ENCODE measurements at places on chromosomes 1 and 21.

- no peak for DNase-seq
These were observed 124.7 kb downstream of the RYR2 start for GRCh38 chr1:237166593-237167101.

DNA sequence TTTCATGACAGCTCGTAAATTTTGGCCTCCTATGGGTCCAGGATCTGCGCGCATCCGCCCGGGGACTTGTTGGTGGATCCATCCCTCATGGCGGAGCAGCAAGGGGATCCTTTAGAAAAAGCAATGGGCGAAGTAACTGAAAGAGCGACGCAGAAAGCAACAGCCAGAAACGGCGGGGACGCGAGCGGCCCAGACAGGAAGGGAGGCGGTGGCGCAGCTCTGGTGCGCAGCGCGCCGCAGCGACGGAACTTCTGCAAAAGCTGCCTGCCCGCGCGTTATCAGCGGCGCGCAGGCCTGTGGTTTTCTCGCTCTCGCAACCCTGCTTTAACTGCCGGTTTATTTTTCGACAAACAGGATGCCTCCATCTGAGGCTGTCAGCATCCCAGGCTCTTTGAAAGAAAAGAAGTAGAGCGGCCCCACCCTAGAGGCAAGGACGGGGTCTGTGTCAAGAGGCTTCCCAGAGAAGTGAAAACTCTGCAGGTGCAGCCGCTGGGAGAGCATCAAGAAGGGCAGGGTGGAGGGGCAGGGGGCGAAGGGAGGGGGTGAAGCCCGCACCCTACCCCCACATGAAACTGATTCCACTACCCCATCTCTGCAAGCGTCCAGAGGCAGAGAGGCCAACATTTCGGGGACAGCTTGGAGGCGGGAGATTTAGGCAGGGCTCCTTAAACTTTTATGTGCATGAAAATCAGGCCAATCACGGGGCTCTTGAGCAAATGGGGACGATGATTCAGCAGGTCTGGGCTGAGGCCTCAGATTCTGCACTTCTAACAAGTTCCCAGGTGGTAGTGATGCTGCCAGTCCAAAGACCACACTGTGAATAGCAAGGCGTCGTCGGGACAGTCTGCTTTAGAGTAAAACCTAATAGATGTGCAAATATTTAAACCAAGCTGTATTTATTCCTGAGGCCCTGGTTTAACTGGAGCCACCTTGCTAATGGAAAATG, 22.2 kb downstream of the RUNX1 start:
- peak; percentile 68 for DNase-seq

DNA sequence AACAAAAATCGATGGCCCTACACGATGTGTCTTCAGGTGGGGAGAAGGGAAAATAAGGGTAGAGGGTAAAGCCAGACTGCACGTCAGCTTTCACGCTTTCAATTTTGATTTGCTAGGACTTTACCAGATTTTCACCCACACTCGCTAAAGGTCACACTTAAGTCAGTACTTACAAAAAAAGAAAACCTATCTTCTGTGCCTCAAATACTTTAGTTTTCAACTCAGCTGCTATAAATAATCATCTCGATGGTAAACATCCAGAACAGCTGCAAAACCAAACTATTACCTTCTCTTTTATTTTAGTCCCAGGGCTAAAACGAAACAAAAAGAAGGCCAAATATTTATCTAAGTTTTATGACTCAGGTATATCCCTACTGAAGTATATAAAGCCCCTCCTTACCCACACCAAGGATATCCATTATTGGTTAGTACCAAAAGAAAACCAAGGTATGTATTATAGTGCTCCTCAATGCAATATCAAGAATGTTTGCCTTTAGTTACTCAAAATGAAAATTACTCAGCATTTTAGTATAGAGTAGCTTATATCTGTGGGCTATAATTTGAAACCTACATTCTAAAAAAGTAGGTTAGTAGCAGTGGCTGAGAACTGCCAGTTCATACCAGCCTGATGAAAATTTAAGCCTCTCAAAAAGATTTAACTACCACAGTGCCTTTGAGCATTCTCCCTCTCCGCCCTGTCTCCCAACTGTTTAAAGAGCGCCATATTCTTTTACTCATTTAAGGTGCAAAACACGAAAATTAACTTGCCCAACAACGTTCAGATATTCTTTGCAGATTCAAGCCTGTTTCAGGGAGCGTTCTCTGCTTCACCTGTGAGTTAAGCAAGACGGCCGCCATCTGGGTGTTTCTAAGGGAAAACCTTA, 1.5 kb downstream of the CSDE1 start:
- no peak for DNase-seq

DNA sequence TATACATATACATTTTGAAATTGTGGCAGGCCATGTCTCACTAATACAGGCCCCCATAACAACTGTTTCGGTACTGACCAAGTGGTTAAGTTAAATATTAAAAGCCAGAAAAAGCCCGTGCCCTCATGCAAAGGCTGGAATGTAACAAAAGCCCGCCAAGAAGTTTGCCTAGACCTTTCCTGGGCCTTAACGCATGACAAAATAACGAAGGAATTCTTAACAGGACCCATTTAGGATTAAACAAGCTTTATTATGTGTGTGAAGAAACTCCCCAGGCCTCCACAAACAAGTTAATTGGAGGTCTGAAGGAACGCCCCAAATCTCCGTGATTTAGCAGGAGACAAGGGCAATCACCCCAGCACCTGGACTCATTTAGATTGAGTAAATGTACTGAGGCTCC, 42.4 kb downstream of the TNFSF4 start:
- DNase-seq, result no peak

DNA sequence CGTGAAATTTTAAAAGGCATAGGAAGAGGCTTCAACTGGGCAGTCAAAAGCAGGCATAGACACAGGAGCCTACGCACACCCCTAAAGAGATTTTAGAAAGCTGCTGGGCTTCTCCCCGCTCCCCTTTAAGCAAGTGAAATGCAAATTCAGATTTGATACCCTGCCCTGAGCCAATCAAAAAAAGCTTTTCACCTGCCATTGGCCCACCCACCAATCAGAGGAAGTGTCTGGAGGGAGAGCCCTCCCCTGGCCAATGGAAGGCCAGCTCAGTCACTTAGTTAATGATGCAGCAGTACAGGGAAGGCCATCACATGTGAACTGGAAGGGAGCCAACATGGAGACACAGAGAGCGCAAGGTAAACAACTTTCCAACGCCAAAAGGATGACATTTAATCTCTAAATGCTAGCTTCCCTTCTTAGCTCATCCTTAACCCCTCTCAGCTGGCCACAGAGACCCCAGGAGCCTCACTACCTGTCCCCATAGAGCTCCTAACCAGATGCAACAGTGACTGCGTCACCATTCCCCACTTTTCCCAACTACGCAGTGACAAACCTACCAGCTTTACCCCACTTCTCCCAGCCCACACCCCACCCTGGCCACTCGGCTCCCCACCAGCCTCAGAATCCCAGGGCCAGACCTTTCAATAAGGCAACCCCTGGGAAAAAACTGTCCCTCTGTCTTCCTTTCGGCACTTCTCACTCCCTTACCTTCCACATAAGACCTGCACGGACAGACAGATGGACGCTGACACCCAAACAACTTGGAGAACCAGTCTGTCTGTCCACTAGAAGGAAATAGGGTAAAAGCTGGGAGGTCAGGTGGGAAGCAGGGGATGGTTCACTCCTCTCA, 71.0 kb downstream of the CD46 start:
- no peak for DNase-seq

GRCh38 chr1:109980324-109981003, 4.1 kb upstream of the AHCYL1 start:
- DNase-seq, result no peak

DNA sequence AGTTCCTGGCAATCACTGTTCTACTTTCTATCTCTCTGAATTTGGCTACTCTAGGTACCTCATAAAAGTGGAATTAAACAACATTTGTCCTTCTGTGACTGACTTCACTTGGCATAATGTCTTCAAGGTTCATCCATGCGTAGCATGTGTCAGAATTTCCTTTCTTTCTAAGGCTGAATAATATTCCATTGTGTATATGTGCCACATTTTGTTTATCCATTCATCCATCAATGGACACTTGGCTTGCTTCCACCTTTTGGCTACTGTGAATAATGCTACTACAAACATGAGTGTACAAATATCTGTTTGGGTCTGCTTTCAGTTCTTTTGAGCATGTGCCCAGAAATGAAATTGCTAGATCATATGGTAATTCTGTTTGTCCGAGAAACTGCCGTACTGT, 14.7 kb downstream of the CACHD1 start:
- DNase-seq, result no peak

DNA sequence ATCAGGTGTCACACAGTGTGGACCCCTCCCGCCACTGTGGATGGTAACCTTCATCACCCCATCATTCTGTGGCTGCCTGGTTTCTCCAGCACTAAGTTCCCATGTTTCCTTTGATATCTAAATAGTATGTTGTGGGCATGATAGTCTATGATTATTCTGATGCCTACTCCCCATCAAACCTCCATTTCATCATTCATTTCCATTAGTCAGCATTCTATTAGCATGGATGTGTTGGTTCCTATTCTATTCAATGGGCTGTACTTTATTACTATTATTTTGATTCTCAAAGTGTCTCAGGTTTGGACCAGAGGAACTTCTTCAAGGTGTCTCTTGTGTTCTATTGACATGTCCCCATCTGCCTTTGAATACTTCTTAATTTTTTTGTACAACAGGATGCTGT, 112.0 kb downstream of the DISC1 start:
- no peak for DNase-seq

GRCh38 chr1:19199329-19199968, 10.6 kb downstream of the UBR4 start:
- DNase-seq, result no peak

- no peak for DNase-seq
These were observed 130.4 kb upstream of the ADGRL2 start for GRCh38 chr1:81670286-81670685.

- peak; percentile 83 for DNase-seq
These were observed 1.6 kb downstream of the KCNE1 start for GRCh38 chr21:34510148-34511142.

DNA sequence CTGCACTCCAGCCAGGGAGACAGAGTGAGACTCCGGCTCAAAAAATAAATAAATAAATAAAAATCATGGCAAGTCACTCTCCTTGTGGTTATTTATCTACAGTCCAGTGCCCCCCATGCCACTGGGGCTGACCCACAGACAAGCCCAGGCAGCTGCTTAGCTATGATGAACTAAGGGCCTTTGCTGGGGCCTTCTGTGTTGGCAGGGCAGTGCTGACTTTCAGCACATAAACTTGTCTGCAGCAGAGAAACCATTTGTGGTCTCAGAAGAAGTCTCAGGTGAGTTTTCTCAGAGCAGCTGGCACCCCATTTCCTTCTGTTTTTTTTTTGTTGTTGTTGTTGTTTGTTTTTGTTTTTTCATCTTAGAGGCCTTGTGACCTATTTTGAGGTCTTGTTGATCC, 20.9 kb upstream of the CFHR4 start:
- DNase-seq, result no peak

GRCh38 chr1:93824834-93825233, 54.2 kb downstream of the DNTTIP2 start:
- DNase-seq, result no peak

DNA sequence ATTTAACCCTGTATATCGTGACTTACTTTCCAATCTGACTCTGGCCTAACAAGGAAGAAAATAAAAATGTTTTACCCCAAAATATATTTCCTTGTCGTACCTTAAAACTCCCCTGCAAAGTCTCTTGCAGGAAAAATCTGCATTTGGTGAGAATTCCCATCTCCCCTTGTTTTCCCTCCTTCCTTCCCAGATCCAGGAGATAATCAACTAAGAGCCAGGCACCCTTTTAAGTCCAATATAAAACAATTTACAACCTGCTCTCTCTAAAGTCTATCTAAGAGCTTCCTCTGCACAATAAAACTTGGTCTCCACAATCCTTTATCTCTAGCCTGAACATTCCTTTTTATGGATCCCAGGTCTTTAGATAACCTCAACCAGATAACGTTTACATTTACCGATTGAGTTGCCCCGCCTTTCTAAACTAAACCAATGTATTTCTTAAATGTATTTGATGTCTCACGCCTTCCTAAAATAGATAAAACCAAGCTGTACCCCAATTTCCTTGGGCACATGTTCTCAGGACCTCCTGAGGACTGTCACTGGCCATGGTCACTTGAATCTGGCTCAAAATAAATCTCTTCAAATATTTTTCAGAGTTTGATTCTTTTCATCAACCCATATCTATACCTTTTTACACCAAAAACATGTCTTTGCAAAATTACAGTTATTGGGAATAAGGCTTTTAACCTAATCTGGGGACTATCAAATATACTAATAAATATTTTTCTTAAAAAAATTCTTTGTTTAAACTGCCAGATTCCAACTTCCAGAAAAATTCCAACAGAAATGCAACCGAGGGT, 993 bp downstream of the DDX59 start:
- DNase-seq, result no peak

GRCh38 chr21:29511096-29511495, 212.4 kb downstream of the BACH1 start:
- no peak for DNase-seq

DNA sequence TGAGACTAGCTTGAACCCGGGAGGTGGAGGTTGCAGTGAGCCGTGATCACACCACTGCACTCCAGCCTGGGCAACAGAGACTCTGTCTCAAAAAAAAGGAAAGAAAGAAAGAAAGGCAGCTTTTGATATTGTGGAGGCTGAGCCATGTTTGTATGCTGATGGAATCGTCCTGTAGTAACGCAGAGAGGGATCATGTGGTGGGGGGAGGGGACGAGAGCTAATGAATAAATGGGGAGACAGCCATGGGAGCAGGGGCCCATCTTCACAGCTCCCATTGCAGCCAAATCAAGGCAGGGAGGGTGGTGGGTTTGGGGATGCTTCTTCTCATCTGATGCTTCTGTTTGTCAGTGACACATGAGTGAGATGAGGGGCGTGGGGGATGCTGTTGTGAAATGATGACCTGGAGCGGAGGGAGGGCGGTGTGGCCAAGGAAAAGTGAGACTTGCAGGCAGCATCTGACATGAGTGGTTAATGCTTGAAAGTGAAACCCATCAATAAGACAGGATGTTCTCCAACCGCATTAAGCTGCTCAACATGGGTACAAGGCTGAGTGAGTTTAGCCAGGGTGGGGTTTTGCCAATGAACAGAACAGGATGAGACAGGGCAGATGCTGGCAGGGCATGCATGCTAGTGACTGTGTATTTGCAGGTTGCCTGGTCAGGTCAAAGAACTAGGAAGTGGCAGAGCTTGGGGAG, 16.7 kb downstream of the SPATA21 start:
- no peak for DNase-seq

GRCh38 chr1:180258290-180258689, 28.2 kb downstream of the LHX4 start:
- DNase-seq, result no peak

DNA sequence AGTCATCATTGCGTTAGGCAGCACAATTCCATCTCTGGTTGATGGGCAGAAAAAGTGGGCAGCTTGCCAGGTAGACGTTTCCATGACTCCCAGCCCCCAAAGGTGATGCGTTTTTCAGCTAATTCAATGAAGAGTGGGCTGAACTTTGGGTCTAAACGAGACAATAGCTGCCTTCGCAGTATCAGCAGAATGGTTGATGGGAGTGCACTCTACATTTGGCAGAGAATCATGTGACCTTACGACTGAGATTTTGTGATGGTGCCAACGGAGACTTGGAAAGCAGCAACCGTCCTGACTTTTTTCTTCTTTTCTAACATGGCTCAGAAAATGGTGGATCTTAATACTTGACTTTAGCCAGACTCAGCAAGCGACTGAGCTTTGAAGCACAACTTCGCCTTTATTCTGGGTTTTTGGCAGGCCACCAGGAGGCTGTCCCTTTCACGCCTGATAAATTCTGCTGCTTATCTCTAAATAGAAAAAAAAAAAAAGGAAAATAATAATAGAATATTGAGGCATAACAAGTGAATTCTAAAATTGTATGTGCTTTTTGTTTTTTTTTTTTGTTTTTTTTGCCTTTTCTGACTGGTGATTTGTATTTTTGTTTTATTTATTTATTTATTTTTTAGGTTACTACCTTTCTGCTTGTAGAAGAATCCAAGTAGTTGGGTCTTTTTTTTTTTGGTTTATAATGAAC, 804.8 kb downstream of the USP25 start:
- DNase-seq, result no peak
